ENCODE measurements at places on chromosomes 7 and 10. TPM values are rescaled to one million over a fixed set of nuclear protein-coding genes. Genes with fewer than 3 reads are reported as not detected.
A peak's percentile ranks its signal among the peaks of the same experiment; 100 is the strongest.

Gene EPHB6
- 2.0 TPM for total RNA-seq

- H3K4me3 ChIP-seq: no peak overlapping the region
- H3K27me3 ChIP-seq: peaks cover 2% of the 10 kb centered on the region
- H3K36me3 ChIP-seq: no peaks in the 10 kb centered on the region
Observed at GRCh38 chr10:48948470-48949037, 8.9 kb upstream of the LRRC18 start.

GRCh38 chr10:95830044-95830443, 74.1 kb downstream of the ENTPD1 start:
- H3K27ac ChIP-seq: no peak overlapping the region
- no peak overlapping the region for H3K4me3 ChIP-seq
- H3K4me1 ChIP-seq: peaks cover 4% of the 10 kb centered on the region
- H3K27me3 ChIP-seq: no peaks in the 10 kb centered on the region
- H3K36me3 ChIP-seq: no peaks in the 10 kb centered on the region

GRCh38 chr10:4051011-4051640, 266.1 kb upstream of the KLF6 start:
- peak; percentile 28 for DNase-seq
- H3K27ac ChIP-seq: peak overlapping the region; percentile 70
- H3K27me3 ChIP-seq: no peaks in the 10 kb centered on the region
- H3K4me3 ChIP-seq: peak overlapping the region; percentile 42
- no peaks in the 10 kb centered on the region for H3K4me1 ChIP-seq

- no peak overlapping the region for H3K27ac ChIP-seq
- H3K27me3 ChIP-seq: no peaks in the 10 kb centered on the region
- H3K4me1 ChIP-seq: no peaks in the 10 kb centered on the region
- DNase-seq: no peak
- H3K4me3 ChIP-seq: no peak overlapping the region
Observed at GRCh38 chr7:132106491-132106890, 469.8 kb downstream of the PLXNA4 start.

DNA sequence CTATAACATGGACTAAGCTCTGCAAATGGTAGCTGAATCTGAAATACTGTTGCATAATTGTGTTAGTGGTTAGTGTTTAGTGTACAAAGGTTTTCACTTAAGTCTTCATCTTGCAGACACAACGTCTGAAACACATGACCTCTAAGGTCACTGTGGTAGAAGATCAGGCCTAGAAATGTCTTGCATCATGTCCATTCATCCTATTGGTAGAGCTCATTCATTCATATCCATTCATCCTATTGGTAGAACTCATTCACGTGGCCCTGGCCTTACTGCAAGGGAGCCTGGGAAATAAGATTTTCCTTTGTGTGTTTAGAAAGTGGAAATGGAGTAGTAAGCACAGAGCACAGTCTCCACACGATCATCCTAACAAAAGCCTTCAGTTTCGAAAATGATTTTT, 485.8 kb downstream of the PLXNA4 start:
- no peak overlapping the region for H3K27ac ChIP-seq
- H3K4me1 ChIP-seq: no peaks in the 10 kb centered on the region
- no peaks in the 10 kb centered on the region for H3K36me3 ChIP-seq
- DNase-seq: no peak
- no peaks in the 10 kb centered on the region for H3K27me3 ChIP-seq
- no peak overlapping the region for H3K4me3 ChIP-seq

GRCh38 chr10:30688456-30688855, 58.9 kb upstream of the LYZL2 start:
- H3K27ac ChIP-seq: no peak overlapping the region
- peaks cover 7% of the 10 kb centered on the region for H3K27me3 ChIP-seq
- no peaks in the 10 kb centered on the region for H3K36me3 ChIP-seq
- H3K4me3 ChIP-seq: no peak overlapping the region

Gene HOGA1
- total RNA-seq: 7.2 TPM

- H3K4me1 ChIP-seq: no peaks in the 10 kb centered on the region
- no peak overlapping the region for H3K4me3 ChIP-seq
- H3K27ac ChIP-seq: no peak overlapping the region
- H3K36me3 ChIP-seq: peaks cover 43% of the 10 kb centered on the region
Observed at GRCh38 chr7:77619314-77619713, 76.9 kb upstream of the RSBN1L start.

DNA sequence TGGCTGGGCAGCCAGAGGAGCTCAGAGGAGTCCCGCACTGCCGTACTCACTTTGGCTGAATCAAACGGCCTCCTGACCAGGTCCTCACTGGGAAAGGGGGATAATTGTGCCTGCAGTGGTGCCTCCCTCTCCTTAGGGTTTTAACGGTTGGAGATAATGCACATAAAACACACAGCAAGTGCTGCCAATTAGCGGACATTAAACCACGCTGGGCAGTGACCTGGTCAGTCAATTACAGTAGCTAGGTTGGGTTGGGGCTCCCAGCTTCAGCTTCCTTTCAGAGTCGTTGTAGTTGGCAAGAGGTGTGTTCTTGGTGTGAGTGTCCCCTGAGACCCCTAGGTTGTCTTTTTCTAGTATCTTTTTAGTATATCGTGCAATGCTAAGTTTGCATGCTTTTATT, 146.6 kb downstream of the C10orf105 start:
- no peak overlapping the region for H3K4me3 ChIP-seq
- H3K27me3 ChIP-seq: no peaks in the 10 kb centered on the region
- H3K36me3 ChIP-seq: no peaks in the 10 kb centered on the region
- DNase-seq: no peak
- H3K27ac ChIP-seq: no peak overlapping the region

DNA sequence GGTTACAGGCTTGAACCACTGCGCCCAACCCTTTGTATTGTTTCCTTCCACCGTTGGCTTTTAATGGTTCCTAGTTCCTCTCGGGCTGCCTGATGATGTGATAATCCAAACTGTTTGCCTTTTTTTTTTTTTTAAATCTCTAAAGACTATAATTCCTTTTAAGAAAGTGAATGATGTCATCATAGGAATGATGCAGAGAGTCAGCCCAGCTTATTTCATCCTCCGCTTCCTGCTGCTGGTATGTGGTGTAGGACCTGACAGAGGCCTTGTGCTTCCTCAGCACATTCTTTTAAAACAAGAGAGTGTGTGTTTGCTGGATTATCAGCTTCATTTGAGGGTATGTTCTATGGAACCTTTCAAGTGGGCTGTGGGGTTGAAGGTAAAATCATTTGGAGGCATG, 241.4 kb downstream of the LRMDA start:
- H3K4me1 ChIP-seq: no peaks in the 10 kb centered on the region
- H3K27me3 ChIP-seq: no peaks in the 10 kb centered on the region

Gene RELN
- total RNA-seq: 0.73 TPM

DNA sequence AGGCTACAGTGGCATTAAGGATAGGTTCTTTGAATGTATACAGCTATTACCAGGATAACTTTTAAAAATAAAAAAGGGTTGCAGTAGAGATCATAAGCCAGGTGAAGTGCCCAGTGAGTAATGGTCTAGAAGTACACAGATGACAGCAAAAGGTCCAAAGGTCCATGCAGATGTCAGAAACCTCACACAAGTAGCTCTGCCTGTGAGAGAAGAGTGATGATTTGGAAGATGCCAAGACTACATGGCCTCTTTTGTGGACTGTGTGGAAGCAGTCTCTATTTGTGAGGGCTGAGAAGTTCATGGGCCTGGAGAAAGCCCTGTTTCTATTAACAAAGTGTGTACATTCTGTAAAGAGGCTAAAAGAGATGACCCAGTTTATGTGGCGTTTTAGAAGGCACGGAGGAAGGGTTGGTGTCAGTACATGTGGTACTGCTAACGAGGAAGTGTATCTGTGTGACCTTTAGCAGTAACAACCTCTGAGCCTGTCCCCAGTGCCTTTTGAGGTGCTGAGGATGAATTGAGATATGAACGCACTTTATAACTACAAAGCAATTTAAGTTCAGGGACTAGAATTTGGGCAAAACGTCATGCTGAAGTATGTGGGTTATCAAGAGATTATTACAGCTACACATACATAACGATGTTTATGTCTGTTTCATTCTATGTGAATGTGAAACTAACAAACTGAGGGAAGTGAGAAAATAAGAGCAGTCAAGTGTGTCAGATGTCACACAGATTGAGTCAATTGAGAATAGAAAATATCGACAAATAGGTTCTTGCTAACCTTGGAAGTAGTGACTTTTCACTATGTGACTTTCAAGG, 7.6 kb downstream of the CYCS start:
- H3K4me1 ChIP-seq: peaks cover 18% of the 10 kb centered on the region
- H3K27ac ChIP-seq: no peak overlapping the region
- no peak for DNase-seq
- H3K4me3 ChIP-seq: no peak overlapping the region
- H3K36me3 ChIP-seq: peaks cover 37% of the 10 kb centered on the region

Gene PIP
- not detected for total RNA-seq

Gene TFR2
- total RNA-seq: 1.3 TPM

DNA sequence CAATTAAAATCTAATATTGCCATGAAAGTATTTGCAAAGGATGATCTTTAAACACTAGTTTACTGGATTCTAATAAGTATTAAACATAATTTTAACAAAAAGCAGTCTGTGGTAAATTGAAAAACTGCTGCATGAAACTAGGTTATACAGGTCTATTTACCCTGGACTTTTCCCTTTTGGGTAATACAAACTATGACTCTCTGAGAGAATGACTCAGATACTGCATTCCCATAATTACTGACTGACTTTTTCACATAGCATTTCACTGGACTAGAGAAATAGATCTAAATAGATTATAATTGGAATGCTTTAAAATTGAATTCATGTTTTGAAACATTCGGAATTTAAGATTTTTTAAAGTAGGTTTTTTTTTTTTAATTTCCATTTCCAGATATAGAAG, 395.7 kb downstream of the THSD7A start:
- no peaks in the 10 kb centered on the region for H3K4me1 ChIP-seq
- H3K27me3 ChIP-seq: no peaks in the 10 kb centered on the region
- no peak for DNase-seq
- H3K27ac ChIP-seq: no peak overlapping the region

Gene SORBS1
- 331 TPM for total RNA-seq

Gene CPVL
- 11.8 TPM for total RNA-seq

- H3K4me1 ChIP-seq: peaks cover 3% of the 10 kb centered on the region
- no peak overlapping the region for H3K27ac ChIP-seq
- H3K36me3 ChIP-seq: no peaks in the 10 kb centered on the region
- no peak overlapping the region for H3K4me3 ChIP-seq
- no peaks in the 10 kb centered on the region for H3K27me3 ChIP-seq
Observed at GRCh38 chr7:56110611-56111010, 4.3 kb upstream of the CHCHD2 start.

- no peak overlapping the region for H3K27ac ChIP-seq
- no peaks in the 10 kb centered on the region for H3K36me3 ChIP-seq
- no peak for DNase-seq
- no peaks in the 10 kb centered on the region for H3K4me1 ChIP-seq
- H3K27me3 ChIP-seq: no peaks in the 10 kb centered on the region
Observed at GRCh38 chr7:137606061-137606674, 240.6 kb downstream of the DGKI start.

DNA sequence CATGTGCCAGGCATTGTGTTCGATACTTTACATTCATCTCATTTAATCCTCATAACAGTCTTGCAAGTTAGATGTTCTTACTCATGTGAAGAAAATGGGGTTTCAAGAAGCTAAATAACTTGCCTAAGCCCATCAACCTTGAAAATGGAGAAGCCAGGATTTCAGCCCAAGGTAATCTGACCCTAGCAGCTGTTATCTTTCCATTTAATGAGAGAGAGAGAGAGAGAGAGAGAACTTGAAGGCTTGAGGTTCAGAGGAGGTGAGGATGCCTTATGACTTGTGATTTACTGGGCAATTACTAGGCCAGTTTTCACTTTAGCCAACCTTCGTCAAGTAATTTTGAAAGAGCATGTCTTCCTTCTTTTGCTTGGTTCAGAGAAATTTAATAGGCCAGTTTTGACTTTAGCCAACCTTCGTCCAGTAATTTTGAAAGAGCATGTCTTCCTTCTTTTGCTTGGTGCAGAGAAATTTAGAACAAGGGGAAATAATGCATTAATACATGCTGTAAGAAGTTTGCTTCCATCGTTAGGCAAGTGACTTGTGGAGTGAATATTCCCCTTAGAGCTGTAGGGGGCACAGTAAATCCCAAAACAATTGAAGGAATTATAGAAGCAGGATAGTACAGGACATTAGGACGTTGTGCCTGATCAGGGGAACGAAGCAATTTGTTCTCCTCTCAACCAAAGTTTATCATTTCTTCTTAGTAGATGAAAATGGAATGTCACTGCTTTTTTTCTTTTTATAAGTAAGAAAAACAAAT, 143.0 kb upstream of the BMPER start:
- peaks cover 10% of the 10 kb centered on the region for H3K4me1 ChIP-seq
- H3K36me3 ChIP-seq: no peaks in the 10 kb centered on the region
- H3K4me3 ChIP-seq: no peak overlapping the region
- no peak for DNase-seq
- no peaks in the 10 kb centered on the region for H3K27me3 ChIP-seq

DNA sequence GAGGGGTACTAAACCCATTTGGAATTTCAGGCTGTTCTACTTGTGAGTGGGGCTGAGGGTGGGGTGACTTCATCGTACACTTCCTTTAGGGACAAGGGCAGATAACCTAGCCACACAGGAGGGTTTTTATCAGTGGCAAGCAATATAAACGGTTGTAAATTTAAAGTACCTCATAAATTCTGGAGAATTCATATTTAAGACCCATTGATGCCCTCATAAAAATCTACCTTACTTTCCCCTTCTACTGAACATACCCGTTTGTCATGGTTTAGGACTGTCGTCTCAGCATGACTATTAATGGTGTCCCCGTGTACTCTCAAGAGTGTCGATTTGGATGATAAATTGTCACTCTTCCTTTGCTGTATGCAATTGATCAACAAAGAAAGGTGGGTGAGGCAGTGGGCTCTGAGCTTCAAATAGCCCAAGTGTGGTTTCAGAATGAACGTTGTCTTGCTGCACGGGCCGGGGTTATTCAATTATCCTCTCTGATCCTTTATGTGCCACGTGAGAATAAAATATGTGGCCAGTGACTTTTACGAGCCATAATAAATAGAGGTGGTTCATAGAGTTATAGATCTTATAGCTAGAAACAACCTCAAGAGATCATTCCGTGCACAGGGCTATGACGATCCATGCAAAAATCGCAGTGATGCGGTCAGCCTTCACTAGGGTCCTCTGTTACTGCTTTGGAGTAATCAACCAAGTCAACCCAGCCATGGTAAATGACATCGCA, 82.2 kb downstream of the FAM107B start:
- no peak for DNase-seq
- H3K36me3 ChIP-seq: no peaks in the 10 kb centered on the region
- no peaks in the 10 kb centered on the region for H3K27me3 ChIP-seq
- no peak overlapping the region for H3K4me3 ChIP-seq
- no peak overlapping the region for H3K27ac ChIP-seq
- no peaks in the 10 kb centered on the region for H3K4me1 ChIP-seq

Gene PDZD8
- 17.8 TPM for total RNA-seq

DNA sequence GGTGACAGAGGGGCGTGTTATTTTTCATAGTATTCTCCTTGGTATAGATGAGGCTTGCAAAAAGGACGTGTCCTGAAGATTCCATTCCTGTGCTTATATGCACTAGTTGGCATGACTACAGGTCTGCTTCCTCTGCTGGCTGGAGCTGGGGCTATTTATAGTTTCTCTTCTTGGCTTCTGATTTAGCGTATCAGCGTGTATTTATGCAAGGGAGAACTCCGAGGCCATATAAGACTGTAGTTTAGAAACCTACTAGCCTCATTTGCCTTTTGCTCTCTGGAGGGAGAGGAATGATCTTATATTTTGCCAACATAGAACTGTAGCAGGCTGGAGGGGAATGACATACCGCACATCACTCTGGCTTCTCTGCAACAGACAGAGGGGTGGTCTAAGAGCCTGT, 39.7 kb downstream of the CACNB2 start:
- H3K4me3 ChIP-seq: no peak overlapping the region
- H3K27me3 ChIP-seq: no peaks in the 10 kb centered on the region
- no peaks in the 10 kb centered on the region for H3K36me3 ChIP-seq
- DNase-seq: no peak
- peaks cover 12% of the 10 kb centered on the region for H3K4me1 ChIP-seq
- H3K27ac ChIP-seq: no peak overlapping the region

Gene CADPS2
- total RNA-seq: 3.0 TPM

GRCh38 chr7:96199421-96199820, 122.5 kb downstream of the SLC25A13 start:
- no peak overlapping the region for H3K4me3 ChIP-seq
- no peaks in the 10 kb centered on the region for H3K27me3 ChIP-seq
- peaks cover 17% of the 10 kb centered on the region for H3K4me1 ChIP-seq
